ENCODE measurements at places on chromosomes 2 and 18. TPM values are rescaled to one million over a fixed set of nuclear protein-coding genes. Genes with fewer than 3 reads are reported as not detected.

DNA sequence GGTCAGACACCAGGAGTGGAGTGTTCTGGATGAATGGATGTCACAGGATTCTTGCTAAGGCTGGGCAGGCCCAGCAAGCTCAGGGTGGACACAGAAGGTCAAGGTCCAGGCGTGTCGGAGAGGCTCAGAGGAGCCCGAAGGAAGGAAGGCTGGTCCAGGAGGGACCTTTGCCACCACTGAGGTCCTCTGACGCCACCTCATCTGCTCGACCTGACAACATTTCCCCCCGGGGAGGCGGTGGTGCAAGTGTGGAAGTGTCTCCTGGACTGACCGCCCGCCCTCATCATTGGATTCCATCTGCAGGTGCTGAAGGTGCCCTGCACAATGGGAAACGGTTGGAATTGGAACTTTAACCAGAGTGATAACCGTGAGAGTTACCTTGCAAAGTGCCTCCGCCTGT is 124.6 kb downstream of the RTP5 start:
- DNase-seq = no peak

GRCh38 chr18:73891572-73892421 is 255.8 kb downstream of the FBXO15 start:
- DNase-seq = no peak

GRCh38 chr2:237171881-237172280 is 86.2 kb downstream of the COPS8 start:
- no peak for DNase-seq

- peak; percentile 10 for DNase-seq
Measured at GRCh38 chr2:15074751-15075700, 442.5 kb downstream of the LRATD1 start.

GRCh38 chr2:24885221-24886125 is 34.6 kb downstream of the ADCY3 start:
- DNase-seq = no peak

GRCh38 chr2:216880509-216881184 is 20.8 kb upstream of the TNP1 start:
- peak; percentile 83 for DNase-seq

GRCh38 chr2:227295806-227296205 is 29.2 kb upstream of the MFF start:
- no peak for DNase-seq

DNA sequence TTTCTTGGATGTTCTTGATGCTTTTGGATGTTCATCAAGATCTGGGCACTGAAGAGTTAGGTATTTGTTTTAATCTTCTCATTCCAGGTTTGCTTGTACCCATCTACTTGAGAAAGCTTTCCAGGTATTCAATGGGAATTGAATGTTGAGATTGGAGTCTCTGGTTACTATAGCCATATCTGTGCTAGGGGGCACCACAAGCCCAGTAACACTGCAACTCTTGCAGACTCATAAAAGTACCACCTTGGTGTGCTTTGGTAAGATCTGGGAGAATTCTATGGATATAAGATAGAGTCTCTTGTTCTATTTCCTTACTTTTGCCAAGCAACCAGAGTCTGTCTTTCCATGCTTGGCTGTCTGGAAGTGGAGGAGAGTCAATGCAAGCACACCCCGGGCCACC is 518.9 kb upstream of the VRK2 start:
- no peak for DNase-seq

GRCh38 chr2:21800356-21800755 is 676.6 kb downstream of the TDRD15 start:
- DNase-seq = no peak

- DNase-seq = no peak
Measured at GRCh38 chr2:120005834-120006521, 6.9 kb upstream of the EPB41L5 start.

GRCh38 chr18:49076654-49077166 is 125.9 kb upstream of the SMAD7 start:
- no peak for DNase-seq

DNA sequence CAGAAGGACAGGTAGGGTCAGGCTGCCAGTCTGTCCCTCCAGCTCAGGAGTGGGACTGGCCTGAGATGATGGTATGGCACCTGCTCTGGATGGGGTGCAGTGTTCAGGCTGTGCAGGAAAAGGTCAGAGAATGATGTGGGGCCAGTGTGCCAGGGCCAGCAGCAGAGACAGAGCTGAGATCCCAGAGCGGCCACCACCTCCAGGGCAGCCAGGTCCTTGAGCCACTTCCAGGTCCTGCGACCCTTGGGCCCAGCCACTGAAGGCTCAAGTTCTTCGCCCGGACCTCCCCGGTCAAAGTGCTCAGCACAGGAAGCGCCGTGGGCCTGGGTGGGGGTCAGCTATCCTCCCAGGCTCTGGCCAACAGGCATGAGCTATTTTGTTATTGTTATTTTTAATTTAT is 12.1 kb upstream of the ARMC9 start:
- no peak for DNase-seq

- DNase-seq = no peak
Measured at GRCh38 chr2:167608487-167608886, 638.9 kb downstream of the STK39 start.

GRCh38 chr18:26526128-26526965 is 22.0 kb downstream of the KCTD1 start:
- DNase-seq = no peak

DNA sequence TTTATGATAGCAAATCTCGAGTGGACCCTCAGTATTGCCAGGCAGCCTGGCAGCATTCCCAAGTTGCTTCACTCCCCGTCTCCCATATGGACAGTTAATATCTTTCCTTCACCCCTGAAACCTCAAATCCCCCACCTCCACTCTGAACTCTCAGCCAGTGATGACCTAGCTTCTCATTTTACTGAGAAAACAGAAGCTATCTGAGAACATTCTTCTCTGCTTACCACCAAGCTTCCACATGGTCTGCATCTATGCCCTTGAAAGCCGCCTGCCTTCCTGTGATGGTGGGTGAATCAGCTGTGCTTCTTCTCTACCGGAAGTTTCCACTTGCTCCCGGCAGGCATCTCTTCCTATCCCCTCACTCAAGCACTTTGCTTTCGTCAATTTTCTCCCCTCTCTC is 529.2 kb downstream of the EPHA4 start:
- no peak for DNase-seq

DNA sequence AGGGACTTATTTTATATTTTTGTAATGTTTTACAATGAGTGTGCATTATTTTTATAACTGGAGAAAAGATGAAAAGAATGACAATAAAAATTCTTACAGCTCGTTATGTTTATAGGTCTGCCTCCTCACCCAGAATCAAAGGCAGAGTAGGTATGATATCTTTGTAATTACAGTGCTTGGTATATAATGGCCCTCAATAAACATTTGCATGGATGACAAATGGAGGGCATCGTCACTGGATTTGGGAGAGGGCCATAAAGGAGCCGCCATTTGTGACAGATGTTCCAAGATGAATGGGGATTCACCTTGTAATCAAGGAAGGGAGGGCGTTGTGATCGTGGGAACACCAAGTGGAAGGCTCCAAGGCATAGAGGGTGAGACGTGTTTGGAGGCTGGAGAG is 22.6 kb upstream of the GIGYF2 start:
- DNase-seq = no peak

- DNase-seq = peak; percentile 7
Measured at GRCh38 chr2:63842149-63843061, 709 bp downstream of the UGP2 start.

GRCh38 chr18:73147590-73147989 is 279.8 kb upstream of the NETO1 start:
- no peak for DNase-seq

GRCh38 chr2:241741016-241741415 is 6.6 kb downstream of the D2HGDH start:
- no peak for DNase-seq

- no peak for DNase-seq
Measured at GRCh38 chr18:64167408-64167925, 18.6 kb upstream of the LINC00305 start.

- no peak for DNase-seq
Measured at GRCh38 chr2:70475266-70475665, 78.4 kb downstream of the TGFA start.

GRCh38 chr2:36438449-36438977 is 82.9 kb downstream of the CRIM1 start:
- DNase-seq = peak; percentile 72

Gene SLC4A5
- not detected for total RNA-seq

Gene CDK15
- total RNA-seq = 6.5 TPM

Gene GRB14
- total RNA-seq = 1.4 TPM

Gene AAK1
- total RNA-seq = 10.9 TPM

Gene NXPH2
- not detected for total RNA-seq

All from MG63 (cell line).